ENCODE measurements at places on chromosomes 4 and X.

DNA sequence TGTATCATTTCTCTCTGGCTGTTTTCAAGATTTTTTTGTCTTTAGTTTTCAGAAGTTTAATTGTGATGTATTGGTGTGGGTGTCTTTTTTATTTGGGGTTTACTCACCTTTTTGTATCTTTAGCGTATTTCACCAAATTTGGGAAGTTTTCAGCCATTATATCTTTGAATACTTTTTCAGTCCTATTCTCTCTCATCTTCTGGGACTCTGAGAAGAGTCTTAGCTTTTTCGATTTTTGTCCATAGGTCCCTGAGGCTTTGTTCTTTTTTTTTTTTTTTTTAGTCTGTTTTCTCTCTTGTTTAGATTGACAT lies 23.8 kb downstream of the KDM6A start:
- DNase-seq, result no peak

GRCh38 chrX:20060961-20061748 lies 55.6 kb downstream of the MAP7D2 start:
- DNase-seq, result no peak

DNA sequence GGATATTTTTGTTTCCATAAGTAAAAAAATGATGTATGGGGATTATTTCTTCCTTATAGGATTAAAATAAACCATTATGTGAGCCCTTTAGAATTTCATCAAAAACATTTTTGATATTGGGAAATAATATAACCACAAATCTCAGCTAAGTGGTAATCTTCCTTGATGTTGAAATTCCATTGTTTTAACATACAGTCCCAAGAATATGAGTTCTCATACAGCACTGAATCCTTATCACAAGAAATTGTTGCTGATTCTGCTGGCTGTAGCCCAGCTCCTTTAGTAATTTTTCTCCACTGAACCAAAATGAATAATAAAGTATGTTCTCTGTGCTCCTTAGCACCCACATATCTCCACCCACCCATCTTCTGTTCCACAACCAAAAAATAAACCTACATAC lies 41.9 kb upstream of the FAM47B start:
- no peak for DNase-seq

GRCh38 chrX:73525928-73526690 lies 36.9 kb upstream of the CHIC1 start:
- DNase-seq, result no peak
